ENCODE measurements at places on chromosomes 1 and 21. TPM values are rescaled to one million over a fixed set of nuclear protein-coding genes. Genes with fewer than 3 reads are reported as not detected.
A peak's percentile ranks its signal among the peaks of the same experiment; 100 is the strongest.

FAF1 gene
- total RNA-seq: 94.4 TPM

DNA sequence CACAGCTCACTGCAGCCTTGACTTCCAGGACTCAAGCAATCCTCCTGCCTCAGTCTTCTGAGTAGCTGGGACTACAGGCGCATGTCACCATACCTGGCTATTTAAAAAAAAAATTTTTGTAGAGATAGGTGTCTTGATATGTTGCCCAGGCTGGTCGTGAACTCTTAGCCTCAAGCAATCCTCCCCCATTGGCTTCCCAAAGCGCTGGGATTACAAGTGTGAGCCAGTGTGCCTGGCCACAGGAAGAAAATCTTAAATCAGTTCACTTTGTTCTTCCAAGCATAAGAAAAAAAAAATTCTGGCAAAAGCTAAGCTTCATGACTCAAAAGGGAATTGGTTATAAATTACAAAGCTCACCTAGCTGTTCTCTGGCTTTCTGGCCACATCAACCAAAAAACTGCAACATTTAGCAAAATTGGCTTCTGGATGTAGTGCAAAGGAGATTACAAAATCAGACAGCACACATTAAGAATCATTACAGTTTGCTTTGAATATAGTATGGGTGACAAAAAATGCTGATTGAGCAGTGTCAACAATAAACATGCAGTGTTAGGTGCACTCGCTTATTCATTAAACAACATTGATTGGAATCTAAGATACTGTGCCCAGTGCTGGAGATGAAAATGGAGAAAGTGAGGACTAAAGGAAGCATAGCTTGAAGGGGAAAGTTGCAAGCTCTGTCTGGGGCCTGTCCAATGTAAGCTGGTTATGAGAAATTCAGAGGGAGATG lies 76.7 kb downstream of the KCTD3 start:
- H3K4me1 ChIP-seq: no peaks in the 10 kb centered on the region
- no peaks in the 10 kb centered on the region for H3K27me3 ChIP-seq
- no peak overlapping the region for H3K27ac ChIP-seq
- no peak overlapping the region for H3K4me3 ChIP-seq
- no peaks in the 10 kb centered on the region for H3K36me3 ChIP-seq

- no peak overlapping the region for H3K4me3 ChIP-seq
- H3K4me1 ChIP-seq: peaks cover 19% of the 10 kb centered on the region
Observed at GRCh38 chr21:34537838-34538237, 25.8 kb upstream of the KCNE1 start.

SLFNL1 gene
- total RNA-seq: 0.35 TPM

DNA sequence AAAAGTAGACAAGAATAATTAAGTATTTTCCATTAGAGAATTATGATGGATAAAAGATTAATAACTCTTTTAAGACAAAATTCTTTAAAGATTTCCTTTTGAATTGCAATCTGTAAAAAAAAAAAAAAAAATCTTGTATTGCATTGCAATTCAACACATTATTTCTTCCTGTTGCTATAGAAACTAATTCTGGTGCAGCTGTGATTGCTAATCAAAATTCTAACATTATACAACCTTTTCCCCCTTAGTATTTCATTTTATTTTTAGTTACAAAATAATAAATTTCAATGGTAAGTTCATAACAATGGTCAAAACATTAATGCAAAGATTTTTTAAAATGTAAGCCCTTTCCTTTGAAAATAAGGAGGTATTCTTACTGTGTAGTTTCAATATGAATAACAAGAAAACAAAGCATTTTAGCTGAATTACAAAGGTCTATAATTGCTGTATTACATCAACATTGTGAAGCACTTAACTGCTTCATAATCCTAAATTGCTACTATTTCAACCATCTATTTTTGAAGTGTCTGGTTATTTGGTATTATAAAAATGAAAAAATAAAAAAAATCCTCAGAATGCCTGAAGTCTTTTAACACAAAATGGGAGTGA lies 135.0 kb downstream of the SYT14 start:
- H3K27ac ChIP-seq: no peak overlapping the region
- no peak overlapping the region for H3K4me3 ChIP-seq
- DNase-seq: no peak

DNA sequence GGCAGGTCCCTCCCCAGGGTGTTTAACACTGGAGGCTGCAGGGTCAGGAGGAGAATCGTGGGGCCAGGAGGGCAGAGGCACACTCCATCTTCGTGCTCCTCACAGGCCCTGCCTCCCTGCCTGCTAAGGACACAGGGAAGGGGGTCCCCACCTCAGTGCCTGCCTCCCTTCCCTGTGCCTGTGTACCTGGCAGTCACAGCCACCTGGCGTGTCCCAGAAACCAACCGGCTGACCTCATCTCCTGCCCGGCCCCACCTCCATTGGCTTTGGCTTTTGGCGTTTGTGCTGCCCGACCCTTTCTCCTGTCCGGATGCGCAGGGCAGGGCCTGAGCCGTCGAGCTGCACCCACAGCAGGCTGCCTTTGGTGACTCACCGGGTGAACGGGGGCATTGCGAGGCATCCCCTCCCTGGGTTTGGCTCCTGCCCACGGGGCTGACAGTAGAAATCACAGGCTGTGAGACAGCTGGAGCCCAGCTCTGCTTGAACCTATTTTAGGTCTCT lies 623 bp upstream of the BGLAP start:
- H3K36me3 ChIP-seq: peaks cover 19% of the 10 kb centered on the region
- H3K27ac ChIP-seq: no peak overlapping the region
- peaks cover 25% of the 10 kb centered on the region for H3K4me1 ChIP-seq
- DNase-seq: no peak
- no peaks in the 10 kb centered on the region for H3K27me3 ChIP-seq

DNA sequence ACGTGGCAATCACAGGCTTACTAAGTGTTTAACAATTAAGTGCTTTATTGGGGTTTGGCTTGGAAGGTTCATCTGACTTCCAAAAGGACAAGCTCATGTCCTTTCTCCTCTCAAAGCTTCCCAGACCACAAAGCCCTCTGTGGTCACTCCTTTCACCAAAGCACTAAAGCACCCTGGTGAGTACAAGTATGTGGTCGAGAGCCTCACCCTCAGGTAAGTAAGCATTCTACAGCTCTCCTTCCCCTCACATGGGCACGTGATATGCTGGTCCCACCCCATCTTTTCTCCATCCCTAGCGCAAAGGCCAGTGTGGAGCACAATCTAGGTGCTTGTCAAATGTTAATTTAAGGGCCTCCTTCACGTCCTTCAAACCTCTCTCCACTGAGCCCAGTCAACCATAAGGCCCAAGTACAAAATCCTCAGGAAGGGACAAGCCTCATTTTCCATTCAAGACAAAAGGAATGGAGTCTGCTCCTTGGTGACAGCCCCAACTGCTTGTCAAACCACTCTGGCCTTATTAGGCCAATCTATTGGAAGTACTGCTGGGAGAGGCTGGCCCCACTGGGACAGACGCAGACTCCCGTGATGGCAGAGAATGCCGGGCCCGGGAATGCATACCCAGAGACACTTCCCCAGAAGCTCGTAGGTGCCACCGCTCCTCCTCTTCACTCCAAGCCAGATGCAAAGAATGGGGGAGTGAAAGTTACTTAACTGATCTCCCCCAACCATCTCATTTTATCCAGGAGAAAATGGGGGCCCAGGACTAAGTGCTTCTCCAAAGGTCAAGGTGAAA lies 7.8 kb downstream of the STMN1 start:
- H3K36me3 ChIP-seq: peaks cover 45% of the 10 kb centered on the region
- H3K4me1 ChIP-seq: peaks cover 53% of the 10 kb centered on the region
- no peaks in the 10 kb centered on the region for H3K27me3 ChIP-seq

DNA sequence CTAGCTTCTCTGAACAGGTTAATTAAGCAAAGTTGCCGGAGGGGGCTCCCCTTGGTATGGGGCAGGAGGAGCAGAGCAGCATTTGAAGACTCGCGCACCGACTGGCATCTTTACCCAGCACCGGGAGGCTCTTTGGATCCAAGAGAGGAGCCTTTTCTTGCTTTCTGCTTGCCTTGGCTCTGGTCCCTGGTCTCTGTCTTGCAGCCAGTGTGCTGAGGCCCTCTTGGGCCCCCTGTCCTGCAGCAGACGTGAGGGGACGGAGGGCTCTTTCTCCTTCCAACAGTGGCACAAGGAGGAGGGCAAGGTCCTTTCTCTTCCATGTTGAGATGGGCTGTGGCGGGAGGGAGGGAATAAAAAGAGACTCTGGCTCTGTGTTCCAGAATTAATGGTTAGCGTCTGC lies 45.6 kb downstream of the ZBTB18 start:
- H3K4me3 ChIP-seq: no peak overlapping the region
- H3K4me1 ChIP-seq: peaks cover 5% of the 10 kb centered on the region
- no peak overlapping the region for H3K27ac ChIP-seq
- no peak for DNase-seq
- no peaks in the 10 kb centered on the region for H3K36me3 ChIP-seq

- no peak for DNase-seq
- H3K36me3 ChIP-seq: peaks cover 62% of the 10 kb centered on the region
- H3K27ac ChIP-seq: peak overlapping the region; percentile 26
- no peaks in the 10 kb centered on the region for H3K27me3 ChIP-seq
- H3K4me3 ChIP-seq: no peak overlapping the region
Observed at GRCh38 chr1:156475568-156476500, 24.7 kb downstream of the MEF2D start.

- peak overlapping the region; percentile 69 for H3K27ac ChIP-seq
- no peak for DNase-seq
- no peaks in the 10 kb centered on the region for H3K27me3 ChIP-seq
- peaks cover 13% of the 10 kb centered on the region for H3K36me3 ChIP-seq
- H3K4me3 ChIP-seq: no peak overlapping the region
Observed at GRCh38 chr1:206468571-206468970, 1.7 kb upstream of the IKBKE start.

DNA sequence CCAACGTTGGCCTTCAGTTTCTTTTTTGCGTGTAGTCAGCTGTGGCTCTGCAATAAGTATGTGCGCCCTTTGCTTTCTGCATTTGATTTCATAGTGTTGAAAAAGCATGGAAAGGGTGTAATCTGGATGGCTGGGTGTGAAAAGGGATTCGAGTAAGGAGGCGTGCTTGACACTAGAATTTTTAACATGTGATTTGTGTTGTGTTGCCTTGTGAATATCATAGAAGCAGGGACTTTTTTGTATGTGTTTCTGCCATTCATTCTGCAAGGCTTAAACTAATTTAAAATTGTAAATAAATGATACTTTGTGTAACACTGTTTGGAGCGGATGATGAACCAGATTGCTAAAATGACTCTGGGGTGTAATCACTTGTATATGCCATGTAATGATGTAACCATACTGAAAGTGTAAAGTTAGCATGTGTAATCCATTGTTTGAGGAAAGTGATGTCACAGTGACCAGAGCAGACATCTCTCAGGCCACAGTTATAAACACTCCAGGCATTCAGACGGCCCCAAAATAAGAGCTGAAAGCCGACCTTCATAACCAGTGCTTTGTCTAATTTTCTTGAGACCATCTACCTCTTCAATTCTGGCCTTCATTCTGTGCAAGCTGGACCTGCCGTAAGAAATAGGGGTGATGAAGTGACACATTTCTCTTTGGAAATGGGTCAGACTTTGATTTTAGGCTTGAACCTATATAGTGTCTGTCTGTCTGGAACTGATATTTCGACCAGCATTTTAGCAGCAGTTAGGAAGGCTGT lies 618 bp downstream of the SH3BGR start:
- H3K4me1 ChIP-seq: no peaks in the 10 kb centered on the region
- DNase-seq: no peak
- no peak overlapping the region for H3K4me3 ChIP-seq
- no peak overlapping the region for H3K27ac ChIP-seq
- no peaks in the 10 kb centered on the region for H3K36me3 ChIP-seq

TBX15 gene
- total RNA-seq: not detected

- no peaks in the 10 kb centered on the region for H3K4me1 ChIP-seq
- H3K27me3 ChIP-seq: no peaks in the 10 kb centered on the region
- no peak overlapping the region for H3K27ac ChIP-seq
- DNase-seq: no peak
- no peak overlapping the region for H3K4me3 ChIP-seq
Observed at GRCh38 chr1:52825868-52826267, 16.7 kb upstream of the ZYG11A start.

- H3K4me3 ChIP-seq: no peak overlapping the region
- H3K4me1 ChIP-seq: no peaks in the 10 kb centered on the region
- peaks cover 2% of the 10 kb centered on the region for H3K27me3 ChIP-seq
- H3K36me3 ChIP-seq: no peaks in the 10 kb centered on the region
Observed at GRCh38 chr1:8303141-8303540, 14.8 kb upstream of the SLC45A1 start.

DNA sequence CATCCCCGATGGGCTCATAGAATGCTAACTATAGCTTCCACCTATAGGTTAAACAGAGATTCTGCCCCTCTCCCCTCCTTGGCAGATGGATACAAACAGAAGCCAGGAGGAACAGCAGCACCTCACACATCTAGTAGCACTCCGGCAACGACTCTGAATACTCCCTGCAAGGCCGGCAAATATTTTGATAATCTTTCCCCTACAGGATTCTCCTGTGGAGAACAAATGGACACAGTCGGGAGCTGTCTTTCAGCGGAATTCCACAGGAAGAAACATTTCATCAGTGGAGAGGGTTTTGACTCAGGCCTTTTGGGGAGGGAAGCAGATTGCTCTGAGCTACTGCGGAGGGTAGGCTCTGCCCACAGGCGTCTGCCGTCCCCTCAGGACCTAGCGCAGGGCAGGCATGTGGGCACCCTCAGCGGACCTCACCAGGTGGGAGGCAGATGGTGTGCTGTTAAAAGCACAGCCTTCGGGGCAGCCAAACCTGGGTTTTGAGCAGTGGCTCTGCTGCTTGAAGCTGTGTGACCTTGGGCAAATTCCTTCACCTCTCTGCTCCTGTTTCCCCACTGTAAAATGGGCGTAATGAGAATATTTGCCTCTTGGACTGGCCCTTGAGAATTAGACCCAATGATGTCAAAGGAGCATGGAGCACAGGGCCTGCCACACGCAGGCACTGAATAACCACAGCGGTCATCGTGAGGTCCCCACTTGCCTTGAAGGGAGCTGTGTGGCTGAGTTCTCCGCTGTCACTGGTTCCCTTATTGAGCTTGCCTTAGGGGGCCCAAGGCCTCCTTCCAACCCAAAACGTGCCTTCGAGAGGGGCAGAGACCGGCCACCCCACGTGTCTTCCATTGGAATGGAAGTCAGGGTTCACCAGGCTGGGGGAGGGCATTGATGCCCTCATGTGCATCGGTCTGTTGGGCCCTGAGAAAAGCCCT lies 19.2 kb upstream of the BCAR3 start:
- no peak overlapping the region for H3K27ac ChIP-seq
- peaks cover 10% of the 10 kb centered on the region for H3K4me1 ChIP-seq
- H3K36me3 ChIP-seq: no peaks in the 10 kb centered on the region
- no peaks in the 10 kb centered on the region for H3K27me3 ChIP-seq
- DNase-seq: no peak

INSRR gene
- 0.09 TPM for total RNA-seq

DNA sequence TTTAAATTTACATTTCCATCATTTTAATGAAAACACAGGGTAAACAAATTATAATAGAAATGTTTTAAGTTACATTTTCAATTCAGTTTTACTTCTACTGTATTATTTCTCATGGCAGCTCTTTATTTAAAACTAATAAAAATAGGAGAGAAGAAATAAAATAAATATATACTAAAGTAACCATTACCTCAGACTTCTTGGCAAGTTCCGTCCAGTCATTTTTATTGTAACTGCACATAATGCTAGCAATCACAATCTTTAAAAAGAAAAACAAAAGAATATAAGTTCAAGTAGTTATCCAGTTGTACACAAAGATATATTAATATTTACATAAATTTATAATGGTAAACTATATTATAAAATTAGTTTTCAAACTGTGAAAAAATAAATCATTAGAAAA lies 538.6 kb downstream of the DPYD start:
- peaks cover 6% of the 10 kb centered on the region for H3K4me1 ChIP-seq
- no peak overlapping the region for H3K4me3 ChIP-seq
- no peak for DNase-seq
